ENCODE measurements at places on chromosomes 13 and 19.

DNA sequence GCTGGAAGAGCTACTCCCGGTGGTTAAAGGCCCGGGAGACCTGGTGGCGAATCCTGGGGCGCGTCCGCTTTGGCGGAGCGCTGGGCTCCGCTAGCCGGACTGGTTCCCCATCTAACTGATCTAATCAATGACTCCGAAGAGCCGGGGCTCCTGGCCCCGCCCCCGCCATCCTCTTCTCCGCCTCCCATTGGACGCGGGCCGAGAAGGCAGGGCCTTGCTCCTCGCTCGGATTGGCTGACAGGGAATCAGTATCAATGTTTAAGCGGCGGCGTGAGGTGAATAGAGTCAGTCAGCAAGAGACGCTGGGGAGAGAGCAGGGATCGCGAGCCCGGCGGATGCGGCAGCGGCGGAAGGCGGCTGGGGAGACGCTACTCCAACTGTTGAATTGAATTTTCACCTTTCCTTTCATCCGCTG is 1.7 kb upstream of the PCDH17 start:
- peak; percentile 94 for DNase-seq

DNA sequence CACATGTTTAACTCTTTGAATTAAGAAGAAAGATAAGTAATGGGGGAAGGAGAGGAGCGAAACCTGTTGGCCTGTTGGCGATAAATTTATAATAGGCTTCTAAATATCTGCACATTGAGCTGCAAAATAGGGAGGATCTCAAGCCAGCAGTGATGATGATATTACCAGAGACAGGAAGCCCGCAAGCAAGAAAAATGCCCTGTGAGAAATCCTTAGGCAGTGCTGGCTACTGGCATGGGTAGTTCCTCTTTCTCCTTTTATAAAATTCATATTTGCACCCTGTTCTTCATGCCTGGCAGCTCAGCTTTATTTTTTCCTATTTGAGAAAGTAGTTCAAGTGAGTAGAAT is 858 bp upstream of the USP12 start:
- DNase-seq = no peak

DNA sequence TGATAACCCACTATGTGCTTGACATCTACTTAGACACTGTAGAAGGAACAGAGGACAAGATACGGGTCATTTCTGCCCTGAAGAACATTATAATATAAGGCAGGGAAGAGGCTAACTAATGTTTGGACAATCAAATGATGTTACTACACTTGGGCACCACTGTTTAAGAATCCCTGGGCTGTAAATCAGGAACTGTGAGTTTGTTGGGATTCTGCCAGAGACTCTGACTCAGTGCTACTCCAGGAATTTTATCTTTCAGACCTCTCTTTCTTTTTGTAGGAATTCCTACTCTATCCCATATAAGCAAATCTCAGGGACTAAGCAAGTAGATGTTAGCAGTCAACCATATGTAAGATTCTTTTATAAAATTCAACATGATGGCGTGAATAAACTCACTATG is 3.1 kb upstream of the ZNF471 start:
- peak; percentile 5 for DNase-seq

- no peak for DNase-seq
These were observed 911.7 kb upstream of the SLITRK6 start for GRCh38 chr13:86710896-86711295.

DNA sequence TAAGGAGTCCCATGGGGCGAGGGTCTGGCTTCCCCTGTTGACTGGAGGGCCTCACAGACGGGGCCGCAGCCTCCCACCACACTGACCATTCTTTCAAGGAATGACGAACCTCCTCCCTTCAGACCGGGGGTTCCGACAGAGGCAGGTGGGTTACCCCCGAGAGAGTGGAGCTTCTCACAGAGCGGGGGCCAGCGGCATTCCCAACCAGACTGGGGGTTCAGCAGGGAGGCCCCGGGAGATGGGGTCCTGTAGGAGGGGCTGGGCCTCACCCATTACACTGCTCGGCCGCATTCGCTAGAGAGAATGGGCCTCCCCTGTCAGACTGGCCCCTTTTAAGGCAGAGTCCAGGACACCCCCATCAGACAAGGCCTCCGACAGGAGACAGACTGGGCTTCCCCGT is 15.6 kb upstream of the C2CD4C start:
- DNase-seq = no peak

DNA sequence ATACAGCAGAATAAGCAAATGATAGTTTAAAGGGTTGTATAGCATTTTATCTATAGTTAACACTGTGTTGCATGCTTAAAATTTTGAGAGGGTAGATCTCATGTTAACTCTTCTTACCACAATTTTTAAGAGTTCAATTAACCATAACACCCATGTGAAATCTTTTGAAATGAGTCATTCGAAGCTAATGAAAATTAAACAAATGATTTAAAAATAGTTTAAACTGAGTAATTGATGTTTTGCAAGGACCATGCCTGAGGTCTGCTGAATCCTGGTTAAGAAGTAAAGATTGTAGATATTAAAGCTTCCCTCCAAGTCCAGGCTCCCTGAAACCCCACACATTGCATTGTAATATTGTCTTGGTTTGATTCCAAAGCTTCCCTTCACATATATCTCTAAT is 176.7 kb upstream of the RNF113B start:
- DNase-seq = peak; percentile 78

GRCh38 chr13:63900406-63900805 is 2484.8 kb upstream of the PCDH20 start:
- no peak for DNase-seq

DNA sequence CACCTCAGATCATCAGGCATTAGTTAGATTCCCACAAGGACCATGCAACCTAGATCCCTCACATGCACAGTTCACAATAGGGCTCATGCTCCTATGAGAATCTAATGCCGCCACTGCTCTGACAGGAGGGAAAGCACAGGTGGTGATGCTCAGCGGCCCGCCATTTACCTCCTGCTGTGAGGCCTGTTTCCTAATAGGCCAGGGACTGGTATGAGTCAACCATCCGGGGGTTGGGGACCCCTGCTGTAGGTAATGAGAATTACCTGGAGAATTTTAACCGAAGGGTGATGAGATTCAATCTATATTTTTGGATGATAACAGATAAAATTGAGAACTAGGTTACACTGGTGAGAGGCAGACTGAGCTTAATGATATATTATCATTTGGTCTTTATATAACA is 101.4 kb downstream of the LACC1 start:
- no peak for DNase-seq

GRCh38 chr13:24280720-24281119 is 28.7 kb upstream of the C1QTNF9 start:
- no peak for DNase-seq

DNA sequence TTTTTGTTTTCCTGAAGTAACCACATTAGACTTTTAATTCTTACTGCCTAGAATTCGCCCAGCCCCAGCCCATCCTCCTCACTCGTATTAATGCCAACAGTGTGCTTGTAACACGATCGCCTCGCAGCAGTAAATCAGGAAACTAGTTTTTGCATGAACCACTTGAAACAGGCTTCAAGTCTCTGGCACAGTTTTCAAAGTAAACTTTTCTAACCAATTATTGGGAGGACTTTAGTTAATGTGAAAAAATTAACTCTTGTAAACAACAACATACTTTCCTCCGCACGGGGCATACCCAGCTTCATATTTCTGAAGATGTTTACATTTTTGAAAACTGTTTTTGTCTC is 39.2 kb downstream of the TNFRSF19 start:
- DNase-seq = peak; percentile 70

- DNase-seq = peak; percentile 82
These were observed 21.7 kb downstream of the RFX2 start for GRCh38 chr19:6088602-6089049.

- peak; percentile 7 for DNase-seq
These were observed 52.2 kb upstream of the CYP4F8 start for GRCh38 chr19:15562861-15563260.

DNA sequence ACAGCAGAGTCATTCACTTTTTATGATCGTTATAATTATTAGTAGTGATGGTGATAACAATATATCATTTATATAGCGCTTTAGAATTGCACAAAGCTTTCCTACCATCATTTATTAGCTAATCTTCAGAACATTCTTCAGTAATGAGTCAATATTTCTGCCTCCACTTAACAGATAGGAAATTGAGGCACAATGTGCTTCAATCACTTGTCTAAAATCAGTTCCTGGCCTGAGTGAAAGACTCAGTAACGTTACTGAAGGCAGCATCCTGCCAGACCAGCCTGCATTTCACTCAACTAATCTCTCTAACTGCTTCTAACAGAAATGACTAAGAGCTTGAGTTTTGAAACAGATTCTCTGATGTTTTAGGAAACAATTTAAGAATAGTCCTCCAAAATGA is 412.1 kb downstream of the MZT1 start:
- DNase-seq = peak; percentile 1

- no peak for DNase-seq
These were observed 89.3 kb downstream of the KL start for GRCh38 chr13:33105387-33106005.

GRCh38 chr19:22735911-22736645 is 47.9 kb downstream of the ZNF99 start:
- no peak for DNase-seq

DNA sequence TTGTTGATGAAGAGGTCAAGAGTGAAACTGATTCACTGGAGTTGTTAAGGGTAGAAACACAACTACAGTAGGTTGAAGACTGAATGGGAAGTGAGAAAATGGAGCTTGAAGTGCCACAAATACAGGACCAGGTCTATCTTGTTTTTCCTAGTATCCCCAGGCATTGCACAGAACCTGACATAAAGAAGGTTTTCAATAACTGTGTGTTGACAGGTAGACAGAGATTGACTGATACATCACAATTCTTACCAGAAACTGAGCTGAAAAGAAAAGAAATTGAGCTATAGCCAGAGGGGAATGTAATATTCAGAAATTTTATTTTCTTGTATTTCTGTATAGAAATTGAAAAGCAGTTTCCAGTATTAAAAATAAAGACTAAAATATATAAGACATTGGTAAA is 767.7 kb downstream of the PCDH17 start:
- no peak for DNase-seq

DNA sequence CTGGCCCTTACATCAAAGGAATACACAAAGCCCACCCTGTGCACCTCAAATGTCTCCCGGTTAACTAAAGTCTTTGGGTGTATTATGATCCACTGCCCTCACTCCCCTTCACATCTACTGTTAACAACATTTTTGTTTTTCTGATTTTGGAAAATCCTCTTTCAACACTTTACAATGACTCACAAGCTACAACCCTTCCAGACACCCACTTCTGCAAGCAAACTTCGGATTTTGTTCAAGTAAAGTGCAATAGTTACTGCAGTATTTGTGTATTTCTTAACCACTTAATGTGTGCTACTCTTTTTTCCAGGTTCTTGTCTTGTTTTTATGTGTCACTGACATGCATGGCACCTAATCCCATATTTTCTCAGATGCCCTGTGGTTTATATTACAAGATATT is 101.1 kb downstream of the EDNRB start:
- no peak for DNase-seq

DNA sequence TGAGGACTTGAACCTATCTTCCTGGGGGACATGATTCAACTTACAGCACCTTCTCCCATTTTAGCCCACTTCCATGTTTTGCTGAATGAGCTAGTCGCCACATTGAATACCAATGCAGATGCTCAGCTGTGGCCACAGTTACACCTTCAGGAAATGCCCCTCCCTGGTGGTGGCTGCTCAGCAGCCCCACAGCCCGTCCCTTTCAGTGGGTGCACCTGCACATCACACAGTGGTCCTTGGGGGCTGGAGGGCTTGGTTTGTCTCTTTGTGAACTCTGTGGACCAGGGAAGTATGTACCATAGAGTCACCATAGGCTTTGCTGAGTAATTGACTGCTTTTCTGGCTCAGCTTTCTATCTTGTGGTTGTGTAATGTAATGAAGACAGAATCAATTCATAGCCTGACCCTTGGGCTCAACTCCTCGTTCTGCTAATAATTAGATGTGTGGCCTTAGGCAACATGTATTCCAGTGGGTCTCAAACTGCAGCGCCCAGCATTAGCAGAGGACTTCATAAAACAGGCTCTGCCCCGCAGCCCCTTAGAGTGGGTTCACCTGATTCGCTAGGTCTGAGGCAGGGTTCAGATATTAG is 48.1 kb upstream of the FARP1 start:
- no peak for DNase-seq

GRCh38 chr13:30743319-30744055 is 8.1 kb downstream of the ALOX5AP start:
- DNase-seq = peak; percentile 100

GRCh38 chr13:42660333-42660965 is 86.5 kb downstream of the TNFSF11 start:
- DNase-seq = peak; percentile 47

GRCh38 chr13:65553096-65553727 is 1676.9 kb downstream of the PCDH9 start:
- DNase-seq = no peak

- DNase-seq = no peak
These were observed 23.4 kb downstream of the ESD start for GRCh38 chr13:46773541-46773940.

DNA sequence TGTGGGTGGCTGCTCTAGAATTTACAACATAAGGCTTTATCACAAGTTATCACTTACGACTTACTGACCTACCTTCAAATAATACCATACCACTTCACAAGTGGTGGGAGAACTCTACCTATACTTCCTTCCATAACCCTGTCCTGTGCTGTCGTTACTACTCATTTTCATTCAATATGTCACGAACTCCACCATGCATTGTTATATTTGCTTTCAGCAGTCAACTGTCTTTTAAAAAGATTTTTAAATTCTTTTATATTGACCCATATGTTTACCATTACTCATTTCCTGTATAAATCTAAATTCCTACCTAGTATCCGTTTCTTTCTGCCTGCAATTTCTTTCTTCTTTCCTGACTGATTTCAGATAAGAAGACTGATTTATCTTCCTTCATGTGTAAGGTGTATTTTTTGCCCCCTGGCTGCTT is 200.0 kb downstream of the KLF12 start:
- DNase-seq = no peak

- no peak for DNase-seq
These were observed 41.4 kb downstream of the COL4A2 start for GRCh38 chr13:110348309-110349105.

DNA sequence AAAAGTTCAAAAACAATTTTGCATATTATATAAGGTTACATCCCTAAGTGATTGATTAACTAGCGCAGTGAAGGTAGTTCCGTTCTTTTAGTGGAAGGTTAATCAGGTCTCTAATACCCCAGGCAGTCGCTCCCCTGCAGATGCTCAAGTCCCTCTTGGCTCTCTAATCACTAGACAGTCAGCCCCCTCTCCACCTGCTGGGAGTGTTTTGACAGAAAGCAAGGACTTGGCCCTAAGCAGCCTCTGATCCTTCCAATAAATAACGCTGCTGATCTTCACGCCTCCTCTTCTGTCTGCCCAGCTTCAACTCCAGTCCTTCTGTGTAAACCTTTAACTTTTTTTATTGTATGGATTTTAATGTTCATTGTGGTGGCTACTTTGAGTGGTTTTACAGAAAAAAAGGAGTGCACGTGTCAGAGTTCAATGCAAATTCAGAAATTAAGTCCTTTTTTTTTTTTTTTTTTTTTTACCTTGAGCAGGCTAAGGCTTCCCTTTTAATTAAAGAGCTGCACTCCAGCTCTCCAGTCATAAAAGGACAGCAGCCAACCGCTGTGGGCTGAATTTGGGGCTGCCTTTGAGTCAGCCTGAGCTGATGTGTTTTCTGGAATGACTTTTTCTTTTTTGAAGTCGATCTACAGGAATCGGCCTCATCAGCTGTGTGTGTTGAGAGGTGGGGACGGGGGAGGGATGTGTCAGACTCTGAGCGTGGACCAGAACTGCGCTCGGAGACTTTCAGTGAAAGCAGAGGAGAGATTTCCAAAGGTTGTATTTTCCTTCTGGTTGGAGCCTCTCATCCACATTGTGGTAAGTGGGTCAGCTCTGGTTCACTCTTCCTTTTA is 33.8 kb upstream of the MYO16 start:
- DNase-seq = no peak

All from fibroblast of skin of right quadriceps (primary cell).